Pons (tissue), 1 donor: ENCODE measurements at places on chromosomes 3 and 15.

- no peak for DNase-seq
Observed at GRCh38 chr3:8848696-8849131, 79.3 kb upstream of the OXTR start.

GRCh38 chr3:31729573-31729972 lies 196.8 kb downstream of the STT3B start:
- no peak for DNase-seq

DNA sequence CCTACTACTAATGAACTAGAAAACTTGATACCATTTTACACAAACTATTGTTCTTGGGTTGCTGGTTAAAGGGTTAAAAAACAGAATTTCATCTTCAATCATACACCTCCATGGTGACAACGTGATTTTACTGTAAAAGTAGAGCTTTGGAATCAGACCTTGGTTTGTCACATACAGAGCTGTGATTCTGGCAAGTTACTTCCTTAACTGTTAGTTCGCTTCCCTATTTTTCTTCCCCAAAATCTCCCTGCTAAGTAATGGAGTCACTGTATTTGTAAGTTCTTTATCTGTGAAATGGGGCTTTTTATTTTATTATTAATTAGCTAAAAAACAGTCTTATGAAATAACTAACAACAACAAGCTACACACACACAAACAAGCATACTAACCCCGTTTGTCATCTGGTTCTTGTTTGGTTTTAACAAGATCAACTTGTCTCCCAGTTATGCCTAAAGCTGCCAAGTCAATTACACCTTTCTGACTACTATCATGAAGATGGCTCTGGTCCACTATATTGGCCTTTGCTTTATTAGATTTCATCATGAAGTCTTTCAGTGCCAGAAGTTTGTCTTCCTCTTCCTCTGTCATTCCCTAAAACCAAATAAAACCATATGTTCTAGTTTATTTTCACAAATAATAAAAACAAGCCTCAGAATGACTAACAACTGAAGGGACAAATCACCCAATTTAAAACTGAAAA lies 38.6 kb downstream of the PIK3R4 start:
- peak; percentile 35 for DNase-seq

DNA sequence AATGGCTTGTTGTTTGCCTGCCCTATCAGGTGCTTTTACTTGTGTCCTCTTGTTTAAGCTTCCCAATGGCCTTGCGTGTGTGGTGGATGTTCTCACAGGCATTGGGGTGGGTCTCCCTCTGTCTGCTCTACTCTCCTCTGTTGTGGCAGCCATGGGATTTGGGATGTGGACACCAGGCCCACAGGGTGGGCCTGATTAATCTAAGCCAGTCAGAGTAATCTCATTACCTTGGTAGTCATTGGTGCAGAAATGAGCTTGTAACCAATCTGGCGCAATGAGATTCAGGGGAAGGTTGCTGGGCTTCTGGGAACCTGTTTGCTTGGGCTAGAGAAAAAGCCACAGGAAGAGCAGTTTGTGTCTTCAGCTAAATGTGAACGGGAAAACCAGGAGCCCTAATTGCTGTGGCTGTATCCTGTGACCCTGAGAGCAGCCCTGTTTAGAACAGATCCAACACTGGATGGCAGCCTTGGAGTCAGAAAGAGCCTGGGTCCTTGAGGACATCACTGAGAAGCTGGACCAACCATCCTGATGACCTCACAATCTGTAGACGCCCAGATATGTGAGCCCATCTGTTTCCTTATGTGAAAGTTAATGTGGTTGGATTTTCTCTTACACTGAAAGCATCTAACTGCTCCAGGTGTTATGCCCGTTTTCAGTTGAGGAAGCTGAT lies 157.3 kb upstream of the UBE2E1 start:
- peak; percentile 61 for DNase-seq

GRCh38 chr15:27679731-27680471 lies 419.2 kb downstream of the OCA2 start:
- peak; percentile 19 for DNase-seq

GRCh38 chr3:51799879-51800749 lies 21.1 kb upstream of the IQCF6 start:
- DNase-seq: peak; percentile 56

- no peak for DNase-seq
Observed at GRCh38 chr3:128270559-128271492, 117.5 kb downstream of the EEFSEC start.

DNA sequence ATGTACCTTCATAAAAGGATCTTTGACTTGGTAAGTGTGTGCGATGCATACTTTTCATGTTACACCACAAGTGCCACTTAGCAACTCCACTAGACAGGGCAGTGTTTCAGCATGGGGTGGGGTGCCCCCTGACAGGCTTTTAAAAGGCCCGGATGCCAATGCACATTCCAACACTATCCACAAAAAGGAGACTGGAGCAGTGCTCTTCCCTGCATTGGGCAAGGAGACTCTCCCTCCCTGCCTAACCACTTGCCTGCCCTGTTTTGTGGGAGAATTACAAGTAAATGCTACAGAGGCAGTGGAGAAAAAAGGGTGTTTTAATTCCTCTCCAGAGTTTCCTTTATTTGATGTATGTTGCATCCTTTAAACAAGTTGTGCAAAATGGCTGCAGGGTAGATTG lies 1.7 kb upstream of the RARB start:
- no peak for DNase-seq

GRCh38 chr3:13530241-13531009 lies 18.5 kb upstream of the FBLN2 start:
- no peak for DNase-seq

DNA sequence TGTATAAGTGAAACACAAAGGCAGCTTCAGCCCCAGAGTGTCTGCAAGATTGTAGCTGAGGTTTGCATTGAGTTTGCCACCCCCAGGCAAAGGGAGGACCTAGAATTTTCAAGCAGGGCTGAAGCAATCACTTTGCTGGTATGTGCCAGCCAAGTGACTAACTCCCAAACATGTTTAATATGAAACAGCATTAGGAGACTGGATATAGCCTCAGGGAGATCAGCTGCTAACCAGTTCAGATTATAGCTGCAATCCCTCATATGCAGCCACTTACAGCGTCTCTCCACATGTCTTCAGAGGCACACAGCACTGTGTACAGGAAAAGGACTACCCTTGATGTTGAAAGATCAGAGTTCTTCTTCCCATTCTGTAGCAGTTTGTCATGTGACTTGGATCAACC lies 38.4 kb upstream of the PPP2R3A start:
- DNase-seq: no peak

GRCh38 chr3:40129510-40129909 lies 180.0 kb upstream of the EIF1B start:
- no peak for DNase-seq

- peak; percentile 52 for DNase-seq
Observed at GRCh38 chr3:99686955-99687612, 48.7 kb downstream of the COL8A1 start.

GRCh38 chr3:160150066-160150465 lies 75.2 kb upstream of the C3orf80 start:
- no peak for DNase-seq

DNA sequence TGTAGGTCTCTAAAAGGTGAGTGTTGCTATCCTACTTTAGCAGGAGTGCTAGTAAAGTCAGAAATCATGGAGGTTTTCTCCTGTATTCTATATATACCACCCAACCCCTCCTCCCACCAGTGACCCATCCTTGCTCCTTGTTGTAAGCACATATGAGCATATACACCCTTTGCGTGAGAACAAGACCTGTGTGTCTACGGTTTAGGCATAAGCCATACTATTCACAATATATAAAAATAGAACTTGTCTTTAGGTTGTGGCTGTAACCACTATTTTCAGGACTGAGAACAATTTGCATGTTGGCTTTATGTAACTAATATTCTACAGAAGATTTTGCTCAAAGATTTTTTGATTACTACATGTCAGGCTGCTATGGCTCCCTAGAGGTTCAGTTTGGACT lies 59.1 kb upstream of the TOP2B start:
- DNase-seq: no peak

DNA sequence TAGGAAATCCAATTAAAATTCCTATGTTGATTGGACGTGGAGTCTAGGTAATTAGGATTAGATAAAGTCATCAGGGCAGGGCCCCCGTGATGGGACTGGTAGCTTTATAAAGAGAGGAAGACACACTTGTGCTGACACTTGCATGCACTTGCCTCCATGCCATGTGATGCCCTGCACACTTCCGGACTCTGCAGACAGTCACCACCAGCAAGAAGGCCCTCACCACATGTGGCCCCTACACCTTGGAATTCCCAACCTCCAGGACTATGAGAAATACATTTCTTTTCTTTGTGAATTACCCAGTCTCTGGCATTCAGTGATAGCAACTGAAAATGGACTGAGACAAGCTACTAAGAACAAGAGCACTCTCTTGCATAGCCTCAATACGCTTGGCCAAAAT lies 90.6 kb downstream of the CRYGS start:
- no peak for DNase-seq

GRCh38 chr3:194686414-194686815 lies 732 bp downstream of the FAM43A start:
- DNase-seq: no peak

DNA sequence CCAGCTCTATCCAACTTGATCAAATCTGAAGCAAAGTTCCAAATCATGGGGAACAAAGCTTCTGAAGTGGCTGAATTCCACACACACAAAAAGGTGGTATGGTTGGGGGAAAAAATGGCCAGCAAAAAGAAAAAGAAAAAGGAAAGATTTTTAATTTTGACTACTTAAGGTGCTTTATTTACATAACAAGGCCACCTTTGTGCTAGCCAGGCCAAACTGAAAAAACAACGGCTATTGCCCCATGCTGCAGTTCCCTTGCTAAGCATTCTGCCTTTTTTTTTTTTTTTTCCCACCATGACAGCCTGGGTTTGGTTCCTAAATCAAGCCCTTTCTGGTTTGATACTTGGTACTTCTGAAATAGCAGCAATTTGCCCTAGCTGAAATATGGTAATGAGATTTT lies 66.5 kb upstream of the DAZL start:
- DNase-seq: no peak

GRCh38 chr15:99721104-99721778 lies 12.0 kb downstream of the LYSMD4 start:
- no peak for DNase-seq

DNA sequence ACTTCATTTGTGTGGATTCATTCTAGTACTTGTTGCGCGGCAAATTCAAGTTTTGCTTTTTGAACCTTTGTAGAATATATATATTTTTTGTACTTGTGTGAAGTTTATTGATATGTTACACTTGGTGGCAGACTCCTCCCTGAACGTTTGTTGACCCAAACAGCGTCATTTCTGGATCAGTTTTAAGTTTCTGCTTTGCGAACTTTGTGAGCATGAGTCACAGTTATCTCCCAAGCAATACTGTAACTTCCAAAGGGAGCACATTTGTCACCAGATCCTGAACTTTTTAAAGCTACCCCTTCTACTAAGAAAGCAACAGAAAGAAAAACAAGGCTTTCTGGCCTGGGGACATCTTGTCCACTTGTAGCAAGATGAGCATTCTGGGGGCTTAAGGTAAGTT lies 74.8 kb upstream of the CACNA2D3 start:
- no peak for DNase-seq

DNA sequence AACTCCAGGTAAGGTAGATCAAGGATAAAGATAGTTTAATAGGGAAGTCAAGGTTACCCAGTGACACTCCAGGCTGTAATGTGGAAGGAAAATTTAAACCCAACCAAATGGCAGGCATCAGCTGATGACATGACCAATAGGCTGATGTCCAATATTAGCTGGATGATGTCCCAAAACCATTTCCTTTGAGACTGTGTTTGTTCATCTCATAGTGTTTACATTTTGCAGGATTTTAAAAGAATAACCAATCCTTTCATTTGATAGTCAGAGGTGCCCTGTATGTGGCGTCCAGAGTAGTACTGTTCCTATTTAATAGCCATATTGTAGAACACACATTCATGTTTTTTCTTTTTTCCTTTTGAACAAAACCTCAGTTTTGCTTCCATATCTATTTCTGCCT lies 23.3 kb upstream of the TMEM158 start:
- no peak for DNase-seq

- peak; percentile 88 for DNase-seq
Observed at GRCh38 chr3:182912474-182912873, 67.9 kb downstream of the DCUN1D1 start.

- DNase-seq: no peak
Observed at GRCh38 chr15:43102187-43102586, 3.7 kb downstream of the UBR1 start.

DNA sequence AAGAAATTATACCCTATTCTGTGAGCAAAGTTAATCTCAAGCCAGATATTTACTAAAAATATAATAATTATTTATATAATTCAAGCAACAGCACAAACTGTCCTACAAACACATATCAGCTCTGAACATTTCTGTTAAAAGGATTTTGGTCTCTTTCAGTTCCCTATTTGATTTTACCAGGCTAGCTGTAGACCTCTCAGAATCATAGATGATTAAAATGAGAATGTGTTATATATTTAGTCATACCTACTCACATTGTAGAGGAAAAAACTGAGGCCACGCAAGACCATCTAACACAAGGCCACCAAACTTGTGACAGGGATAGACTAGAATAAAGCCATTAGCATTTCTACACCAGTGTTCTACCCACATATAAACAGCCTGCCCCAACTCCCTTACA lies 28.5 kb downstream of the ACKR4 start:
- no peak for DNase-seq

GRCh38 chr15:85031086-85031943 lies 49.7 kb downstream of the PDE8A start:
- DNase-seq: peak; percentile 48

GRCh38 chr15:97143592-97144376 lies 813.3 kb downstream of the NR2F2 start:
- no peak for DNase-seq

DNA sequence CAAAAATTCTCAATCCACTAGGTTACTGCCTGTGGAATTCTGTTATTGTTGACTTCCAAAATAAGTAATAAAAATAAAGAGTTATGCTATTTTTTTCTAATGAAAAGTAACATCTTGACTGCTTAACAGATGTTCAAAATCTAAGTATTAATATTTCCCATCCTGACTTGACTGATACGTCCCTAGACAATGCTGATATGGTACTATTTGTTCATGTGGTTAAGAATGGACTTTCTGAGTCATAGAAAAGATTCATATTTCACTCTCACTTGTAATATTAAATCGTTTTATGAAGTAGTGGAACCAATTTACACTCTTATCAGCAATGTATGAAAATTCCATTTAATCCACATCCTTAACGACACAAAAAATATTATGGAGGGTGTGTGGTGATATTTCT lies 104.8 kb upstream of the PLSCR5 start:
- no peak for DNase-seq

DNA sequence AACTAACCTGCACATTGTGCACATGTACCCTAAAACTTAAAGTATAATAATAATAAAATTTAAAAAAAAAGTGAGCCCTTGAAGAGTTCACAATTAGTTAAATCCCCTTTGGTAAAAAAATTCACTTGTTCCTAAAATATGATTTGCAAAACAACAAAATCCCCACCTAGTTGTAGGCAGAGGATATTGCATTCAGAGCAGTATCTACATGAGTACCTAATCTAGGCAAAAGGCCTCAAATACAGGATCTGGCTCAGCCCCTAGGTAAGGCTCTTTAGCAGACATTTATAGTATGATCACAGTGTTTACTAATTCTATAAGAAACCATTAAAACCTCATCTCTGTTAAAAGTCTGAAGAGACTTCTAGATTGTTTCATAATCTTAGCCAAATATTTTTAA lies 89.3 kb upstream of the CCDC80 start:
- DNase-seq: no peak

- no peak for DNase-seq
Observed at GRCh38 chr15:75817138-75817935, 25.9 kb upstream of the UBE2Q2 start.
